ENCODE measurements at places on chromosomes 5 and 9.
A peak's percentile ranks its signal among the peaks of the same experiment; 100 is the strongest.

DNA sequence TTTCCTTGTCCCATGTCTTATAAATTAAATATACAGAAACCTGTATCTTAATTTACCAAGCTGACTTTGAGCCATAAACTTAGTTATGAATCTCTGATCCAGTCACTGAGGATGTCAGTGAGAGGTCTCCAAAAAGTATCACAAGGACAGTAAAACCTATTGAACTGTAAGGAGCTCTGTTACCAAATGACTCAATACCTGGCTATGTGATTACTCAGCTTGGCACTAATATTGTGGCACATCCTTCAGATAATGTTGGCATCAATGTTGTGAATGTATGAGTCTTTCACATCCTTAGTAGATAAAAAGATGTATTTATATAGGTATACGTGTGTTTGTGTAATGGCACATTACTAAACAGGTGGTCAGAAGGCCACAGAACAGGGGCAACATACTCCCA lies 18.0 kb upstream of the CAPSL start:
- no peak for DNase-seq

DNA sequence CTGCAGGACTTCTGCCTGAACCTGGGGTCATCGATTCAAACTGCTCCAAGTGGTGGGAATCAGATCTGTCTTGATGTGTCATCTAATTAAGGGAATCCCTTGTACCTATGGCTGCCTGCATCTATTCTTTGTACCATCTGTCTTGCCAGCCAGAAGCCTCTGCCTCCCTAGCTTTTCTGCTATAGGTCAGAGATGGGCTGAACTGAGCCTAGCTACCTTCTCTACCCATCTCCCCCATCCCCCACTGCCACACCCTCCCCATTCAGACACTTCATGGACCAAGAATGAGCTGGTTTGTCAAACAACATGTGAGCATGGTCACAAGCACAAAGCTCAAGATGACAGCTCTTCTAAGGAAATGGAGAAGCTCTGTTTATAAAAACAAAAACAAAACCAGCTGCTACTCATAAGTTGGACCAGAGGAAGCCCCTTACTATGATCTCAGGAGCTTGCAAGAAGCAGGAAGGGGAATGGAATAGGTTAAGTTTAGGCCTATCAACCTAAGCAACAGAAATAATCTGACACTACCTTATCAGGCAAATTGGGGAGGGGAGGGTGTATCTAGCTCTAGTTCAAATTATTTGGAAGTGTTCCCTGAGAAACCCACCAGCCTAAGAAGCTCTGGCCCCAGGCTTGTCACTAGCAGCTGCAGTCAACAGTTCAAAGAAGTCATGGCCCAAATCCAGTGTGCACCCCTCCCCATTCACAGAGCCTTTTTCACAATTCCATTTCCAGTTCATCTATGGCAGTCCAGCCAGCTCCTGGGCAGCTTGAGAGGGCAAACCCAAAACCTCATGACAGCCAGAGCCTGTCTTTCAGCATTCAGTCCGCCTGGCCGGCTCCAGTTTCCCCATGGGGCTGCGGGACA lies 29.9 kb downstream of the SKP1 start:
- no peak for DNase-seq

GRCh38 chr9:20294046-20294750 lies 328.1 kb downstream of the MLLT3 start:
- DNase-seq = no peak

DNA sequence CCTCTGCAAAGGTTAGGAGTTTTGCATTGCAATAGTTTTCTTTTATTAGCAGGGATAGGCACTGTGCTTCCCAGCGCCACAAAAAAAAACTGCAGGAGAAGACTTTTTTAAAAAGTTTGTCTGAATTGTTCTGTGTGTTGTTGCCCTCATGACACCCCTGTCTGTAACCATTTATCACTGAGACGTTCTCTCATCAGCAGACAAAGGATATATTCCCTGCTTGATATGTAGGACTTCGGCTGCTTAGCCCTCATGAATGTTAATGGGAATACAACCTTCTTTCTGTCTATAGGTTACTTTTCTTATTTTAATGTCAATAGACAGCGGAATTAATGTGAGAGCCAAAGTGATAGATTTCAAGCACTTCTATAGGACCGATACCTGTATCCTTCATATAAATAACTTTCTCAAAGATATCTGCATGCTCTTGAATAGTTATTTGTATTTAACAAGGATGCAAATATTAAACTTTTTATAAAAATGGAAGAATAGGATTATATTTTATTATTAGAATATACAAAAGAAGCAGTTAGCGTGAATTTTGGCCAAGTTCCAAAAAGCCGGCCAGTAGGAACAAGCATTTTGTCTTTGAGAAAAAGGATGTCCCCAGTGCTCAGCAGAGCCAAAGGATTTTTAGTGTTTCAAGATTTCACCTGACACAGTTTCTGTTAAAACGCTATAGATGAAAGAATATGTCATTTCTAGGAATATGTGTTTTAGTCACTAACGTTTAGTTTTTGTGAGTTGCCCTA lies 1.5 kb upstream of the LYSMD3 start:
- no peak for DNase-seq

DNA sequence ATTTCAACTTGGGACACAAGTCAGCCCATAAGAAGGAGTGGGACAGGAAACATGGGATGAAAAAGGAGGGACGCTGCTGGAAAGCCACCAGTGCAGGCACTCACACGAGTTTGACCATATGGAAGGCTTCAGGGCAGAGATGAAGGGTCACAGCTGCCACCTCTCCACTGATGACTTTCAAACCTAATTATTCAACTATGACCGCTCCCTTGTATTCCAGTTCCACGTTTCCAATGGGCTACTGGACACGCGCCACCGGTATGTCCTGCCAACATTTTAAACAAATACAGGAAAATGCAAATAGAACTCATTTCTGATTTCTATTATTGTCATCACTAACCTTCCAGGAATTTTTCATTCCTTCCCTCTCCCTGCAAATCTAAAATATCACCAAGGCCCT lies 134.7 kb downstream of the SLC1A3 start:
- no peak for DNase-seq

GRCh38 chr9:87323928-87324327 lies 173.7 kb upstream of the DAPK1 start:
- no peak for DNase-seq

- DNase-seq = no peak
These were observed 306.5 kb upstream of the ITGA1 start for GRCh38 chr5:52481201-52481600.

- DNase-seq = peak; percentile 79
These were observed 181.9 kb upstream of the TBCA start for GRCh38 chr5:77957931-77958521.

- DNase-seq = no peak
These were observed 265.2 kb upstream of the RASA1 start for GRCh38 chr5:87002485-87002884.

GRCh38 chr5:142568283-142568995 lies 117.5 kb downstream of the FGF1 start:
- no peak for DNase-seq

- no peak for DNase-seq
These were observed 29.0 kb downstream of the TNFSF15 start for GRCh38 chr9:114776683-114777399.

DNA sequence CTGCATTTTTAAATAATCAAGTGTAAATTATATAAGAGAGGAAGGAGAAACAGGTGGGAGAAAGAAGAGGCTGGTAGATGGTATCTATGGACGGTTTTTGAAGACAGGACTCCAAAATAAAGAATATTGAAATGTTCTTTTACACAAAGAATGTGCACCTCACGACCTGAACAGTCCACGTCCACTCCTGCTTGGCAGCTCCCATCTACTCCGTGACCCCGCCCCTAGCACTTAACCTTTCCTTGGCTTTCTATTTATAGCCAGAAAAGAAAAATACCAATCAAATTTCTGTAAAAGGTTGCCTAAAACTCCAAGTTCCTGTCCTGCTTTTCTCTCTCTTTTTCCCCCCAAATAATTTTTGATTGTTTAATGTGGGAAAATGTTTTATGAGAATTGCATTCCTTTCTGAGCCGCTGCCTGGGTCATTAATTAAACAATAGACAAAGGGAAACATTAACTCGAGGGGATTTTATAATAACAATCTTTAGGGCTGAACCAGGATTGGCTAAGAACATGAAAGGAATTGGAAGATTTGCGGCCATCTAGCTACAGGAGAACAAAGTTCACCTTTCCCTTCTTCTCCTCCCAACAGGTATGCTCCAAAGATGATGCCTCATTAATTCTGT lies 173.6 kb upstream of the MAP3K1 start:
- no peak for DNase-seq

- no peak for DNase-seq
These were observed 135.0 kb upstream of the FBN2 start for GRCh38 chr5:128673000-128673399.

GRCh38 chr5:66621146-66621545 lies 25.0 kb downstream of the MAST4 start:
- no peak for DNase-seq

- DNase-seq = no peak
These were observed 35.8 kb downstream of the PTCH1 start for GRCh38 chr9:95481000-95481399.

DNA sequence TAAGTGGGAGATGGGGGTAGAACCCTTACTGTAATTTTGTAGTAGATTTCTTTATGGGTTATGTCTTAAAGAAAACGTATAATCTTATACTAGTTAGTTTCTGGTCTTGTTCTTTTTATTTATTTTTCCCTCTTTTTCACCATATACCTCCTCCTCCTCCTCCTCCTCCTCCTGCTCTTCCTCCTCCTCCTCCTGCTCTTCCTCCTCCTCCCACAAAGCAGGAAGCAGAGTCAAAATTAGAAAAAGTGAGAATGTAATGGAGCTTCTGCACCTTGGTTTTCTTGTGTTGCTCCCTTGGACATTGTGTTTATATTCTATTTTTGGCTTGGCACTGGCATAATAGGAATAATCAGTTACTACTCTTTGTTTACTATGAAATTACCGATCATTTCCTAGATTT lies 4.5 kb downstream of the MACIR start:
- no peak for DNase-seq

- no peak for DNase-seq
These were observed 54.5 kb downstream of the BNC2 start for GRCh38 chr9:16816011-16816410.

DNA sequence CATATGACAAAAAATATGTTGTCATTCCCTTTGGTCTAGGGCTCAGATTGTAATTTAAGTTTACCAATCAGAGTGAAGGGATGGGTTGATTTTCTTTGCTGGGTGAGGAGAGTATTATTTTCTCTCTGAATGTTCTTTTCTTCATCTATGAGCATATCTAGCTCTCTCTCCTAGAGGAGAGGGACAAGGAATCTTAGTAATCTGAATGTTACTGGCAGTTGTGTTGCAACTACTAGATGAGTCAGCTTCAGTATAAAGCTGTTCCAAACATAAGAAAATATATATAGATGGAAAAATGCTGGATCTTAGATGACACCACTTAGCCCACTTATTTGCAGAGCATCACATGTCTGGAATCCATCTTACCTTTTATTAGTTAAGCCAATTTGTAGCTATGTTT lies 259.3 kb downstream of the TUSC1 start:
- no peak for DNase-seq

DNA sequence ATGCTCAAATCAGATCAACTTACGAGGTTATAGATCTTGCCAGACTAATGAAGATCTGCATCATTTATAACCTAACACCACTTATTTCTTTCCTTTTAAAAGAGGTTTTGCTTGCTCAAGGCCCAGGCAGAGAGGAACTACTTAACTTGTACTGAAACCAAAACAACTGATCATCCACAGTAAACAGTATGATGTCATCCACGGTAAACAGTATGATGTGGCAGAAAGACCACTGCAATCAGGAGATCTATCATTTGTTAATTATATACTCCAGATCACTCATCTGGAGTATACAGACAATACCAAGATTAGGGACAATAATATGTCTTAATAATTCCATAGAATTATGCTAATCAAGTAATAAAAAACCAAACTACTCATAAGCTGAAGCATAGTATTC lies 116.8 kb downstream of the ADAMTS6 start:
- no peak for DNase-seq

GRCh38 chr5:147466360-147466980 lies 43.4 kb downstream of the DPYSL3 start:
- no peak for DNase-seq

GRCh38 chr9:5563886-5564285 lies 53.6 kb downstream of the PDCD1LG2 start:
- no peak for DNase-seq

DNA sequence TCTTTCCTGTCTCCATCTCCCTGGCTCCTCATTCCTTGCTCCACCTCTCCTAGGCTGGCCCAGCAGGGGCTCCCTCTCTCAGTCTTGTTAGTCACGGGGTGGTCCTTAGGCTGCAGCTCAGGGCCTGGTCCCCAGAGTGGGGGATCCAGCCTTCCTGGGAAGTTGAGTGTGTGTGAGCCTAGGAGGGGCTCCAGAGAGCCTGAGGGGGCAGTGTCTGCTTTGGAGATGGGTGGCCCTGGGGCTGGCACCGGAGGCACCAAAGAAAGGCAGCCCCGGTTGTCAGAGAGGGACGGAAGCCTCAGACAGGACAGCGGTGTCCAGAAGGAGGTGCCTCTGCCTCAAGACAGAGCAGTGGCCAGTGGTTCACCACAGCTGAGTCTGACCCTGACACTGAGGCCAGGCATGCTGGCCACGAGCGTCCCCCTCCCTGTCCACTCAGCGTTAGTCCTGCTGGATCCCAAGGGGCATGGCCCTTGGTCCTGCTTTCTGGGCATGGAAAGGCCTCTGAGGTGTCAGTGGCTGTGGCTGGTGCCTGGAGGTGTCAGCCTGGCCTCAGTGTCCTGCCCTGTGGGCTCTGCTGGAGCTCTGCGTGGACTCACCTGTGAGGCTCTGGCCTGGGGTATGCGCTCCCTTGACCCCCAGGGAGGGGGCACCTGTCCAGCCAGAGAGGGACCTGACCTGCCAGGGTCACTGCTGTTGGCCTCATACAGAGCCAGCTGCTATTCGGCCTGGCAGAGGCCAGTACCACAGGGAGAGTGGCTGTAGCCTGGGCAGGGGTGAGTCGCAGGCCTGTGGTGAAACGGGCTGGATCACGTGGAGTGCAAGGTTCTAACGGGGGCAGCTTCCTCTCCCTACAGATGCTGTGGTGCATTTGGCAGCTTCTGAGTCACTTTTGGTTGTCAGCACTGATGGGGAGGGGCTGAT lies 130.6 kb downstream of the CACNA1B start:
- no peak for DNase-seq

DNA sequence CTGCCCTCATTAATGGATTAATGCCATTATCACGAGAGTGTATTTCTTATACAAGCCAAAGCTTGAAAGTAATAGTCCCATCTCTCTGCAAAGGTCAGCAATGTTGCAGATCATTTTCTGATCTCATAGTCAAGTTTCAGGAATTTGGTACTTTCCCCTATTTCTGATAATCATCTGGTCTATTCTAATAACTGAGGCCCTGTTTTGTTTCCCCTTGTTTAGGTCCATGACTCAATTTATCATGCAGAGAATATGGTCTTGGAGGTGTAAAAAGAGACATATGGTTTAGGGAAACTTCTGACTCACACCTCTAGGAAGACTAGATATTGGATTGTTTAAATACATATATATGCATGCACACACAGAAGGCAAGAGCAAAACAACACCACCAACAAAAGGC lies 339.3 kb upstream of the NUDT12 start:
- no peak for DNase-seq

GRCh38 chr5:178431782-178432165 lies 158.4 kb downstream of the COL23A1 start:
- DNase-seq = no peak
